ENCODE measurements at places on chromosomes 1 and 21.

DNA sequence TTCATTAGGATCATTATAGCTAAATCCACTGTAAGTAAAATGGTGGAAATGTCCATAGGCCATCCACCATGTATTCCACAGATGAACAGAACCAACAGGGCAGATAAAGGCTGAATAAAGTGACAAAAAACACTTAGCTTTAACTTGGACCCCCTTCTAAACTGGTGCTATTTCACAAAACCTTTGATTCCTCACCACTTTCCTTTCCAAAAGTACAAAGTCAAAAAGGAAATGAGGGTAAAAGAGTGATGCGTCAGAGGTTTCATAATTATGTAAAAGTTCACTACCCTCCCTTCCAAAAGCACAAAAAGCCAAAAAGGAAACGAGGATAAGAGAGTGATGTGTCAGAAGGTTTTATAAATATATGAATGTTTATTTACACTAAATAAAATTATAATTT lies 172.2 kb downstream of the TBX15 start:
- no peak overlapping the region for H3K4me3 ChIP-seq
- H3K27me3 ChIP-seq: 0 out of 2 replicates have a peak, but pooled peaks cover 5% of the 10 kb centered on the region
- no peaks in the 10 kb centered on the region for H3K4me1 ChIP-seq
- no peaks in the 10 kb centered on the region for H3K36me3 ChIP-seq
- no peak for DNase-seq

DNA sequence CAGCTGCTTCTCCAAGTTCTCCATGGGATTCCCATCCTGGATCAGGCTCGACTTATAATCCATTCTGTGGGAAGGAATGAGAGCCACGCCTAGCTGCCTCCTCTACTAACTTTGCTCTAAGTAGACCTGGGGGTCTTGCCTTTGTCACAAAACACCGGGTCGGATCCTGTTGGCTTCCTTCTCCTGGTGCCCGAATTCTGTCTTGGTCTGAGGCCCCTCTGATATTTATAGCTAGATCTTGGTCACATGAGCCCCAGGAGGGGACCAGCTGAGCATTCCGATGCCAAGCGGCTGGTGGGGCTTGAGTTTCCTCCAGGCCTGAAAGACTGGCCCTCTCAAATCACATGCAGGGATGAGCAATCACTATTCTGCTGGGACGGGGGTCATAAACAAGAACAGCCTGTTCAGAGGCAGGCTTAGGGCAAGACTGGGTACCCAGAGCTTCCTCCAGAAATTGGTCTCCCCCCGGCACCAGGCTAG lies at the start of gene TRIM63:
Gene TRIM63 (minus strand): TSS at position 199 of the 480 bp plus-strand sequence. CDS start 136 bp downstream, at position 63.
- H3K36me3 ChIP-seq: no peaks in the 10 kb centered on the region
- H3K27me3 ChIP-seq: no peaks in the 10 kb centered on the region
- no peak within 1 kb of the TSS for H3K4me3 ChIP-seq
- H3K27ac ChIP-seq: no peak within 1 kb of the TSS
- DNase-seq: no peak

DNA sequence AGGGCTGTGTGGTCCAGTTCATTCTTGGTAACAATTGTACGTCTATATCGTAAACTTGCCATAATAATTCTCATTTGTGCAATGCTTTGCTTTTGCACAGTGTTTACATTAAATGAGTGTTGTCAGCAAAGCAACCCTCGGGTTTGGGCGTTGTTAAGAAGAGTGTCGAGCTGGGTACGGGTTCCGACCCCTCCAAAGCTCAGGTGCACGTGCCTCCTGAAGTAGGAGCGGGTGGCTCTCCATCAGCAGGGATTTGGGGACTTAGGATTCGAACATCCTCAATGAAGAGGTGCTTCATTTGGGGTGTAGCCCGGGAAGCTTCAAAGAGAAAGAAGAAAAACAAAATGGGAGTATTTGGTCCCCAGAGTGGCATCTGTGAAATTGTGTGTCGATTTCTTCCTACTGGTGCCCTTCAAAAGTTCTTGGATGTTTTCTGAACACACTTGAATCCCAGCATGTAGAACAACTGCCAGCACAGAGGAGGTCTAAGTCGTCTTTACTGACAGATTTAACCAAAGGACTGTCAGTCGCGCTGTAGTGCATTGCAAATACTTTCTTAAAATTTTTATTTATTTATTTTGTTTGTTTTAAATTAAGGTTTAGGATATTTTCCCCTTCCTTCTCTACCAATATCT lies 1.1 kb downstream of the TRIM58 start:
- DNase-seq: no peak
- H3K4me3 ChIP-seq: no peak overlapping the region
- no peak overlapping the region for H3K27ac ChIP-seq
- H3K4me1 ChIP-seq: no peaks in the 10 kb centered on the region
- H3K36me3 ChIP-seq: no peaks in the 10 kb centered on the region

DNA sequence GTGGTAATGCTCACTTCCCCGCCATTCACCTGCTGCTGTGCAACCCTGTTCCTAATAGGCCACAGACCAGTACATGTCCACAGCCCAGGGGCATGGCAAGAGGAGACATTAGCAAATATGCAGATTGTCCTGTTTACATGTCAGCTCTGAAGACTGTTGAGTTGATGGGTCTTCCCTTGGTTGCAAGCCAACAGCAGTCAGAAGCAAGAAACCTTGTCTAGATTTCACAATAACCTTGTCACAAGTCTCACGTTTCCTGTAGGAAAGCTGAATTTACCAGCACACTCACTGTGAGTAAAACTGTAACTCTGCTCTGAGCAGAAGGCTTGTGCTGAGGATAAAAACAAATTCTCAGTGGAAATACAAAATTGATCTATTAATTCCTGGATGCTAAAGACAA lies 195.1 kb downstream of the HLX start:
- H3K36me3 ChIP-seq: no peaks in the 10 kb centered on the region
- no peaks in the 10 kb centered on the region for H3K27me3 ChIP-seq
- H3K4me1 ChIP-seq: no peaks in the 10 kb centered on the region
- H3K4me3 ChIP-seq: no peak overlapping the region
- no peak overlapping the region for H3K27ac ChIP-seq

DNA sequence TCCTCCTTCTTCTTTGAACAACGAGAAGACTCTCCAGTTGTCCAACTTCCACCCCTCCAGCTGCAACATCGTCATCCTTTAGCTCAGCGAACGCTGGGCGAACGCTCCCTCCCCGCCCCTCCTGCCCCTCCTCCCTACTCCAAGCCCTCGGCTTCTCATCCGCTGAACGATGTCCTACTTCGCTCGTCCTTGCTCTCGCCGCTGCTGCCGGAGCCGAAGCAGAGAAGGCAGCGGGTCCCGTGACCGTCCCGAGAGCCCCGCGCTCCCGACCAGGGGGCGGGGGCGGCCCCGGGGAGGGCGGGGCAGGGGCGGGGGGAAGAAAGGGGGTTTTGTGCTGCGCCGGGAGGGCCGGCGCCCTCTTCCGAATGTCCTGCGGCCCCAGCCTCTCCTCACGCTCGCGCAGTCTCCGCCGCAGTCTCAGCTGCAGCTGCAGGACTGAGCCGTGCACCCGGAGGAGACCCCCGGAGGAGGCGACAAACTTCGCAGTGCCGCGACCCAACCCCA lies at the start of gene BCAN:
Gene BCAN (plus strand): TSS at position 357 of the 504 bp plus-strand sequence. CDS start 3,938 bp downstream, outside the sequence.
- H3K36me3 ChIP-seq: peaks cover 18% of the 10 kb centered on the region
- DNase-seq: no peak
- no peak within 1 kb of the TSS for H3K4me3 ChIP-seq
- no peak within 1 kb of the TSS for H3K27ac ChIP-seq
- peaks cover 28% of the 10 kb centered on the region for H3K4me1 ChIP-seq

GRCh38 chr1:231487019-231487418 lies 41.5 kb upstream of the TSNAX start:
- H3K27me3 ChIP-seq: no peaks in the 10 kb centered on the region
- no peaks in the 10 kb centered on the region for H3K36me3 ChIP-seq
- no peaks in the 10 kb centered on the region for H3K4me1 ChIP-seq
- H3K4me3 ChIP-seq: no peak overlapping the region
- DNase-seq: no peak

DNA sequence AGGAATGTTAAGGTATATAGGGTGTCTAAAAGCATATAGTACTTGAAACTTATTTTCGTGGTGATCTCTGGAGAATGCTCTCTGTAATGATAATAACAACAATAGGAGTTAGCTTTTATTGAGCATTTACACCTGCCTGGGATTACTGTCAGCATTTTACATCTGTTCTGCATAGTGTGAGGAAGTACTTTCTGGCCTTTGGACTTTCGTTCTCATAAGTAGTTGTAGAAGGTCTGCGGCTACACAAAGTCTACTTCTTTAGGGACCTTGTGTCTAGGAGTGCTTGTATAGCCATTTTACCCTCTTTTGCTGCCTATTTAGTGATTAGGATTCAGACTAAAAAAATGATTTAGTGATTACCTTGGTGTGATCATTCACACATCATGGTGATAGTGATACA lies 103.6 kb upstream of the GPR52 start:
- H3K4me1 ChIP-seq: no peaks in the 10 kb centered on the region
- no peak overlapping the region for H3K4me3 ChIP-seq
- H3K27ac ChIP-seq: no peak overlapping the region
- DNase-seq: no peak
- H3K27me3 ChIP-seq: no peaks in the 10 kb centered on the region

GRCh38 chr1:233734456-233734855 lies 120.5 kb downstream of the KCNK1 start:
- DNase-seq: no peak
- no peaks in the 10 kb centered on the region for H3K36me3 ChIP-seq
- H3K27ac ChIP-seq: no peak overlapping the region
- no peak overlapping the region for H3K4me3 ChIP-seq
- 0 out of 2 replicates have a peak, but pooled peaks cover 9% of the 10 kb centered on the region for H3K4me1 ChIP-seq

DNA sequence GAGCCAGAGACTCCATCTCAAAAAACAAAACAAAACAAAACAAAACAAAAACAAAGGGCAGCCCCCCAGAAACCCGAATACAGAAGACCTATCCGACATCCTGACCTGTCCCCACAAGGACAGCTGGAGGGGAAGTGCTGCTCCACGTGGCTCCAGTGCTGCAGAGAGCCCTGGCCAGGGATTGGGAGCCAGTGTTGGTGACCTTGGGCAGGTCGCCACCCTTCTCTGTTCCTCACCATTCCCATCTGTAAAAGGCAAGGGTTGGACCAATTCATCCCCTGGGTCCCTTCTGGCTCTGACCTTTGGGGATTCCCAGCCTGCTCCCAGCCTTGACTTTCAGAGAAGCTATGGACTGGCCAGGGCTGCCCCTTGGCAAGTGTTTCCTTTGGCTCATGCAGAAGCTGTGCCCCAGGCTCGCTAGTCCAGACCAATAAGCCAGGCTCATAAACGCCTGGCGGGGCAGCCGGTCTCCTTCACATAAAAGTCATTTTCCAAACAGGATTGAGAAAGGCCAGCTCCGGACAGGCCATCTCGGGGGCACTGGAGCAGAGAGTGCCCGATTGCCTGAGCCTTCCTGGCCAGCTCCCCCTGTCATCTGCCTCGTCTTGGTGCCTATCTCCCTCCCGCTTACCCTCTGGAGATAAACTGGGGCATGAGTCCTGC lies 20.0 kb upstream of the PADI1 start:
- peaks cover 16% of the 10 kb centered on the region for H3K4me1 ChIP-seq
- no peak overlapping the region for H3K27ac ChIP-seq
- H3K36me3 ChIP-seq: no peaks in the 10 kb centered on the region
- no peak overlapping the region for H3K4me3 ChIP-seq

GRCh38 chr1:160133990-160134770 lies 17.2 kb upstream of the ATP1A4 start:
- H3K27me3 ChIP-seq: no peaks in the 10 kb centered on the region
- no peak overlapping the region for H3K4me3 ChIP-seq
- no peak overlapping the region for H3K27ac ChIP-seq
- H3K36me3 ChIP-seq: no peaks in the 10 kb centered on the region
- DNase-seq: no peak
- peaks cover 16% of the 10 kb centered on the region for H3K4me1 ChIP-seq

- DNase-seq: no peak
- no peaks in the 10 kb centered on the region for H3K4me1 ChIP-seq
- no peaks in the 10 kb centered on the region for H3K27me3 ChIP-seq
These were observed 102.2 kb downstream of the COL24A1 start for GRCh38 chr1:86054396-86054795.

DNA sequence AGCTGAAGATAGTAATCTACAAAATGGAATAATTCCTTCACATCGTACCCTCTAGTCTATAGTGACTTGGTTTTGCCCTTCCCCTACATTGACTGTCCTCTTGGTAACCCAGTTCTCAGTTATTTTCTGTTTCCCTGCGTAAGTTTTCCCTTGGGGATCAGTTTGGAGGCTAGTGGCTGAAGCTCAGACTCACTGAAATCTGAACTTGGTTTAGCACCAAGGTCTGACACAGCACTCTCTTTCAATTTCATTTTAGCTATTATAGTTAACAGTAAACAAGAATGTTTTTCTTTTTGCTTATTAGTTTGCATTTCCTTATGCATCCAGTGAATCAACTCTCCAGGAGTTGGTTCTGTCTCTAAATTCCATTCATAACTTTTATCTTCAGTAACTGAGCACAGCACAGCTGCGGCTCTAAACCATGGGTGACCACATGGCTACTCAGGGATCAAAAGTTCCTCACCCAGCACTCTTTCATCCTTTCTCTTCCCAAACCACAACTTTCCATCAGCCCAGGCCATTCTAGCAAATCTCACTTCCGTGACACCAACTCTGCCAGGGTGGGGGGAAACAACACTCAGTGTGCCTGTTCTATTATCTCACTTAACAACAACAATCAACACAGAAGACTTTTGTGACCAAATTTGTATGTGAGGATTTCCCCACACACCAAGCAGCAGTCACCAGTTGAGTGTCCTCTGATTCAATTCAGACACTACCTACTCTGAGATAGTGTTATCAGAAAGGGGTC lies 17.6 kb upstream of the IFI6 start:
- H3K4me1 ChIP-seq: 0 out of 2 replicates have a peak, but pooled peaks cover 7% of the 10 kb centered on the region
